Left lobe of liver (tissue), 2 donors: ENCODE measurements at places on chromosomes 3 and 15. TPM values are rescaled to one million over a fixed set of nuclear protein-coding genes. Genes with fewer than 3 reads are reported as not detected.
A peak's percentile ranks its signal among the peaks of the same experiment; 100 is the strongest.

- no peak for DNase-seq
Observed at GRCh38 chr3:17045705-17046104, 160.9 kb downstream of the PLCL2 start.

DNA sequence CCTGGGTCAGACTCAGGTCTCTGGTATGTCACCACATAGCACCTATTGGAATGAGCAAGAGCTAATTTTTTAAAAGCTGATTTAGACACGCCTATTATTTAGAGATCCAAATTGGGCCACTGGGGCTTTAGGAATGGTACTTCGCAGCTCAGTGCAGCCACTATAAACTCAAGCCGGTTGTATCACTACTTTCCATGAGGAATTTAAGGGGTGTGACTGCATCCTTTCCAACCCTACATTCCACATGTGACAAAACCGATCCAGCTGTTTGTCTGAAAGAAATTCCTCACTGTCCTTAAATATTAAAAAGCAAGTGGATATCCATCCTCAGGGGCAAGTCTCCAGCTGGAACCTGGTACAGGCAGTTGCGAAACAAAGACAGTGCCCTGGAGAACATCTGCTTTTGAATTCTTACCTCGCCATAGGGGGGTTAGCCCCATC lies 12.8 kb downstream of the VGLL3 start:
- DNase-seq, result no peak

- DNase-seq, result peak; percentile 22
Observed at GRCh38 chr15:69653306-69653705, 200.7 kb downstream of the RPLP1 start.

- DNase-seq, result no peak
Observed at GRCh38 chr15:41462084-41462795, 31.4 kb upstream of the ITPKA start.

- no peak for DNase-seq
Observed at GRCh38 chr3:70085613-70086012, 86.1 kb downstream of the SAMMSON start.

- DNase-seq, result no peak
Observed at GRCh38 chr3:12367346-12367745, 78.5 kb downstream of the PPARG start.

- DNase-seq, result peak; percentile 58
Observed at GRCh38 chr3:196969134-196969659, 564 bp upstream of the PIGZ start.

The PGBD4 gene
- total RNA-seq, result 0.93 TPM

The MFN1 gene
- total RNA-seq, result 17.9 TPM

- peak; percentile 15 for DNase-seq
Observed at GRCh38 chr3:42486814-42487565, 15.5 kb upstream of the VIPR1 start.

The GOLGA8J gene
- total RNA-seq, result 0.10 TPM

- DNase-seq, result no peak
Observed at GRCh38 chr3:115943579-115943978, 320.3 kb downstream of the GAP43 start.

The AQR gene
- 9.4 TPM for total RNA-seq

- DNase-seq, result no peak
Observed at GRCh38 chr3:67783281-67784250, 129.2 kb upstream of the SUCLG2 start.

DNA sequence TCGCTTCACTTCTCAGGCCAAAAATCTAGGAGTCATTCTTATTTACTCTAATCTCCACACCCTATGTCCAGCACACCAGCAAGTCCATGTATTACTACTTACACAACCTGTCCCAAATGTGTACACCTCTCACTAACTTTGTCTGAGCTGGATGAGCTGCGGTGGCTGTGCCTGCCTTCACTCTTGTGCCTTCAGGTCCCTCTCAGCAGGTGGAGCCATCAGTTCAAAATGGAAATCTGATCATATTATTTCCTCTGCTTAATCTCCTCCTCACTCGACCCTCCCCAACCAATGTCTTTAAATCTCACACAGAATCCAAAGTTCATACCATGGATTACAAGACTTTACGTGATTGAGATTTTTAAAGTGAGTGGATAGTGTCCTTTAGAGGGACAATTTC lies 82.8 kb downstream of the SSR3 start:
- DNase-seq, result no peak
